Stimulated activated CD4-positive, alpha-beta T cell treated with anti-CD3 and anti-CD28 coated beads, Interleukin-15, amount 100 ng/mL, for 1 hour (primary cell): ENCODE measurements at places on chromosomes 3 and 15.

- no peak for DNase-seq
Observed at GRCh38 chr3:188217011-188217463, 63.1 kb downstream of the LPP start.

DNA sequence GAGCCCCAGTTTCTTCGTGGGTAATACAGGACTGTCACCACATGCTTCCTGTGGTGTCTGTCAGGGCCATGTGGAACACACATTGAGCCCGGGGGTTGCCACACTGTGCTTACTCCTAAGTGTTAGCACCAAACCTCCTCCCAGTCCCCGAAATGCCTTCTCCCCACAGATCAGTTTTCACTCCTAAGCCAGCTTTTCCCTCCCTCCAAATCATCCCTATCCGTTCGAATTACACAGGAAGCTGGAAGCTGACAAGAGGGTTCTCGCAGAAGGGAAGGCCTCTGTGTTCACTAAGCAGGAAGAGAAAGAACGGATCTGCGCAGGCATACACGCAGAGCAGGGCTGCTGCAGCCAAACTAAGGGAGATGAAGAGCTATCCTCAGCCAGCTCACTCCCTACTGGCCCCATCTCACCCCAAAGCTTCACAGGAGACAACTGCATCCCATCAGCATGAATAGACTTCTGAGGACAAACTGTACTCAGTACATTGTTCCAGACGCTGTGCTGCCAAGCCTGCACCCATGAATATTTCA, 32.3 kb downstream of the XXYLT1 start:
- DNase-seq = no peak

DNA sequence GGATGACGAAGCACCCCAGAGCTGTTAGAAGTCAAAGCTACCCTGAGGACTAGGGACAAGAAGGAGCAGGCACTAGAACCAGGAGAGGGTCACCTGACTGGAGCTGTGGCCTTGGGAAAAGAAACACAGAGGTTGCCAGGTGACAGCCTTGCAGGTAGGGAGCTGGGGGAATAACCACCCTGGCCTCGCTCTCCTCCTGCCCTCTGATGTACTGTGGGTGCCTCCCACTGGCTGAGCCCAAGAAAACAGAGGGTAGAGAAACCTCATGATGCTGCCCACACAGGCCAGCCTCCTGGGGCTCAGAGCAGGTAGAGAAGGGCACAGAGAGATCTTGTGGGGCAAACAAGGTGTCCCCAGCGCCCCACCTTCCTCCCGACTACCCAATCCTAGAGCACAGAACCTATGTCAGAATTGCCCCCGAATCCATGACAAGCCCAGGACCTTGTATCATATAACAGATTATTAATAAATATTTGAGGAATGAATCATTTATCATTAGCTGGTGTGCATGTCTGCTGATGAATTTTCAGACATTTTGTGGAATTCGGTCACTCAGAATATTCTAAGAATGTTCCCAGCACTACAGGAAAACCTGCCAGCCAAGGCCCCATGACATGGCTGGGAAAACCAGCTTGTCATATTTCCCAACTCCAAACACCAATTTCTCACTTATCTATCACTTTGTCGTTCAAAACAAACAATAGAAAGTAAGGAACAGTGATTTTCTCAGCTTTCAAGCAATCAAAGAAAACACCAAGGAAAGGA, 59.8 kb upstream of the MEX3B start:
- no peak for DNase-seq

DNA sequence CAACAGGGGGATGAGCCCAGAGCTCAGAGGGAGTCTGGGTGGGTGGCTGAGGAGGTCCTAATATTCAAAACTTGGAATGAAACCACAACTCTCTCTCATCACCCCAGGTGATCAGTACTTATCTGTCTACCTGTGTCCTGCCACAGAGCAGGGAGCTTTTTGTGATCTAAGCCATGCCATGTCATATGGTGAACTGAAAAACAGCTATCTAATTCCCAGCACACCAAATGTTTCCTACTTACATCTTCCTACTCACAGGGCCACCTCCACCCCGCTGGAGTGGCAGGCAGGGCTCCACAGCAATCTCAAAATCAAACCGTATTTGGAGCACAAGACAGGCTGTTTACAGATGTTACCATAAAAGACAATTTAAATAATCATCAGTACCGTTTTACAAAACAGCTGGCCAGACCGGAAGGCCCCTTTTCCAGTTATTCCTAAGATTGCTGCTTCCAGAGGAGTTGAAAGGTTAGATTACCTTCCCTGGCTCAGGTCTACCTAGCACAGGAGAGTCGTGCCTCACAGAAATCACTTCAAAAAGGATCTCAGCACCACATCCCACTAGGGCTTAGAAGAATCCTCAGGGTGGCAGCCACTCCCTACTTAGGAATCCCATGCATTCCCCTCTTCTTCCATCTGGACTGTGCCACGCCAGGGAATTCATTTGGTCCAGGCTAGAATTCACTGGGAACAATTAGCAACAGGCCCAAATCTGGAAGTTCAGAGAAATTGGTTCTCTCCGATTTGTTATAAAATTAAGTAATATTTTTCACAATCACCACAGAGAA, 226.6 kb upstream of the IL12A start:
- DNase-seq = no peak

- no peak for DNase-seq
Observed at GRCh38 chr15:92449476-92449875, 55.8 kb downstream of the ST8SIA2 start.

DNA sequence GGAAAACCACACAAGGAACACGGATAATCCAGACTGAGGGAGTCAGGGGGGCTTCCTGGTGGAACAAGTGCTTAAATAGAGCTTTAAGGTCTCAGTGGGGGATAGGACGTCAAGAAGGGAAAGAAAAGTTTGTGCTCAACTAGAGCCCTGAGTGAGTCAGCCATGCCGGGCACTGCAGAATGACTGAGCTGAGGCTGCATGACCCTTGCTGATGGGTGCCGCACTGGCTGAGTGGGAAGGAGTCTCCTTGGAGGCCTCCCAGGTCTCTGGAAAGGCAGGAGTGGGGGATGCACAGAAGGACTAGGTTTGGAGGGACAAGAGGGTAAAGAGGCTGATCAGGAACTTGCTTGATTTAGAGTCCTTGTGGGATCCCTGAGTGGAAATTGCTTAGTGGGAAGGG, 150.3 kb downstream of the RPLP1 start:
- no peak for DNase-seq

GRCh38 chr15:66831801-66832390, 129.9 kb downstream of the SMAD6 start:
- DNase-seq = no peak

DNA sequence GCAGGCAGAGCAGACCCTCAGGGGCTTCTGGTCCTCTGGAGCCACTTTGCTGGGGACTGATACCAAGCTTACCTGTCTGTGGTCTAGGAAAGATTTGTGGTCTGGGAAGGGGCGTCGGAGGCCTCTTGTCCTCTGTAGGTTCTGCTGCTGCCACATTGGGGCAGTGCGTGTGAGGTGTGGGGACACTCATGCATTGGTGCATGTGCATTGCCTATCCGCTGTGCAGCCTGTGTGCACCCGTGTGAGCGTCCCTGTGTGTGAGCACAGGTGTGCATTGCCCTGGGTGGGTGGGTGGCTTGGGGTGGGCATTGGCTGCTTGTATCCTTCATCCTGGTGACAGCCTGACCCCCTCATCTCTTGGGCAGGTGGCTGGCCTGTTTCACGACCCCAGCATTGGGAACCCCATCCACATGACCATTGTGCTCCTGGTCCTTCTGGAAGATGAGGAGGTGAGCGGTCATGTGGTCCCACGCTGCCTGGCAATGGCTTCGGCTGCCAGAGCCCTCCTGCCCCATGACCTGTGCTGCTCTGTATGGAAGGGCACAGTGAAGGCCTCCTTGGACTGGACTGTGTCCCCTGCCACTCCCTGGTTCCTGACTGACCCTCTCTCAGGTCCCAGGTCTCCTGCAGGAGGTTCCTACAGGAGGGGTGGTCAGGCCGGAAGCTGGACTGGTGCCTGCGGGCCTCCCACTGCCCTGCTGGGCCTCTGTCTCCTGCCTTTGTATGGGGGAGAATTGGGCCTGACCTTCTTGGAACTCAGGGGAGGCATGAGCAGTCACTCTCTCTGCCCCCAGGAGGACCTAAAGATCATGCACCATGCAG, 41.5 kb downstream of the SAXO2 start:
- DNase-seq = no peak
